ENCODE measurements at places on chromosomes 11 and 22.

DNA sequence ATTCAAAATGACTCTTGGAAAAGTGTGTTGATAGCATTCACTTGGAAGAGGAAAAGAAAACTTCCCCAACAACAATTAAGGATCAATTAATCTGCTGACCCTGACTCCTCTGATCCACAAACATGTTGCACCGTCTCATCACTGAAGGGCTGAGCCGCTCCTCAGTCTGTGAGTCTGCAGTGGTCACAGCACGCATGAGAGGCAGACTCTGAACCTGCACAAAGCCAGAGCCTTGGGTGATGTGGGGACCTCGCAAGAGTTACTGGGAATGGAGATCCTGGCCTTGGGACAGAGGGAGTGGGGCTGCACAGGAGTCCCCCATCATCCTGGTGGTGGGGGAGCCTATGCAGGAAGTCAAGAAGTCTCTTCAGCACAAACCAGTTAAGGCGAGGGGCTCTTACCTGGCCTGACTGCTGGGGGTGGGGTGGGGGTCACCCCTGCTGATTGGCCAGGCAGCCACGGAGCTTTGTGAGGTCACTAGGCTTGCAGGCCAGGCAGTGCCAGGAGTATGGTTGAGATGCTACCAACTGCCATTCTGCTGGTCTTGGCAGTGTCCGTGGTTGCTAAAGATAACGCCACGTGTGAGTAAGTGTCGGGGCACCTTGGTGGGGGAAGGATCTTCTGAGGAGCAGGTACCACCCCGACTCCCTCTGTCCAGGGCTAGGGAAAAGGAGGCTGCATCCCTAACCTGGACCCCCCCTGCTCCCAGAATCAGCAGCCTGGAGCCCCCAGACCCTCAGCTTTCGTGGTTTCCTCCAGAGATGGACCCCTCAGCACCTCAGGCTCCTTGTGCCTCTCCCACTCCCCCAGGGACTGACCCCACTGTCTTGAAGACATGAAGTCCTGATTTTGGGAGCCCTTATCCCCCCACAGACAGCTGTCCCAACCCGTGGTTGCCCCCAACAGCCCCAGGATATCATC is at the start of gene ACR:
Gene ACR, plus strand, starts transcription at position 477 of the 921 bp plus-strand sequence. Its CDS starts 32 bp downstream, at position 509.
- no peak for DNase-seq

DNA sequence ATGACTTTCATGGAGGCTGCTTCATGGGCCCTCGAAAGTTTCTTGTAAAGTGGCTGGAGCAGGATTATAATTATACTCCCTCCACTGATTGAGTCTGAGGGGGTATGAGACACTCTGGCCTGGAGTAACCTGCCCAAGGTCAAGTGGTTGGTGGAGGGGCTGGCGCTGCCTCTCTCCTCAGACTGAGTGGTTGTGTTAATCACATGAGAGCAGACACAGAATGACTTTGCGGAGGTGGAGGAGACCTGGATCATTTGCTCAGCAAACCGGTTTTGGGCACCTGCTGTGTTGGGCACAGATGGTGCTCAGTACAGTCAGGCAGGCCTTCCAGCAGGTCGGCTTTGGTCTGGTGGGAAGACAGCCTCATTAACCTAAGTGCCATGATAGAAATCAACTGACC is 11.8 kb downstream of the BCR start:
- peak; percentile 65 for DNase-seq

GRCh38 chr11:112025707-112026106 is 499 bp downstream of the DLAT start:
- DNase-seq: peak; percentile 41

- peak; percentile 87 for DNase-seq
Measured at GRCh38 chr11:116073854-116074837, 569.9 kb upstream of the CADM1 start.

DNA sequence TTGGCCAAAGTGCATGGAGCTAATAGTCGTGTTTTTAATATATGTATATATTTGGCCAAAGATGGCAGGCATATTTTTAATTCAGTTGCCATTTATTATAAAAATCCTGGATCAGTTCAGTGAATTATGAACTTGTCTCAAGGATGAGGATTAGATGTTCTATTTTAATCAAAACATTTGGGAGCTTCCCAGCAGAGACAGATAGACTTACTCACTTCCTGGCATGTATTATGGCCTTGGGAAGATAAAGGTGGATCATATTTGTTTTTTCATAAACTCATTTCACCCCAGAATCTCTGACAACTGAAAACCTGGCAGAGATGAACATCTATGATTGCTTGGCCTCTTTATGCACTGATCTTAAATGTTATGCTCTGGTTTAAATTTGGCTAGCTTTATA is 148.8 kb downstream of the NCAM1 start:
- no peak for DNase-seq

DNA sequence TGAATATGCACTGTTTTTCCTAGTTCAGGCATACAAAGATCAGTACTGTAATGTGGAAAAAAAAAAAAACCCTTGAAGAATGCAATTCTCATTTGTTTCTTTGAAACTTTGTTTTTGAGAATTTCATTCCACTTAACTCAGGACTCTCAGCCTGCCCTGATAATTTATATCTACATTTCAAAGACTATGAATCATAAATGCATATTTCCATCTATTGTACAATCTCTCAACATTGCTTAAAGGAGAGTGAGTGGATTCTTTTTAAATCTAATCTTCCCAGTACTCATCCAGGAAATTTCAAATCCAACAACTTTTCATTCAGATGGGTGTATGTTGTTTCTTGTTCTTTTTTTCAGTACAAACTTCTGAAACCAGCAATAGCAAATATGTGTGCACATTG is 322.2 kb upstream of the DDI1 start:
- no peak for DNase-seq

DNA sequence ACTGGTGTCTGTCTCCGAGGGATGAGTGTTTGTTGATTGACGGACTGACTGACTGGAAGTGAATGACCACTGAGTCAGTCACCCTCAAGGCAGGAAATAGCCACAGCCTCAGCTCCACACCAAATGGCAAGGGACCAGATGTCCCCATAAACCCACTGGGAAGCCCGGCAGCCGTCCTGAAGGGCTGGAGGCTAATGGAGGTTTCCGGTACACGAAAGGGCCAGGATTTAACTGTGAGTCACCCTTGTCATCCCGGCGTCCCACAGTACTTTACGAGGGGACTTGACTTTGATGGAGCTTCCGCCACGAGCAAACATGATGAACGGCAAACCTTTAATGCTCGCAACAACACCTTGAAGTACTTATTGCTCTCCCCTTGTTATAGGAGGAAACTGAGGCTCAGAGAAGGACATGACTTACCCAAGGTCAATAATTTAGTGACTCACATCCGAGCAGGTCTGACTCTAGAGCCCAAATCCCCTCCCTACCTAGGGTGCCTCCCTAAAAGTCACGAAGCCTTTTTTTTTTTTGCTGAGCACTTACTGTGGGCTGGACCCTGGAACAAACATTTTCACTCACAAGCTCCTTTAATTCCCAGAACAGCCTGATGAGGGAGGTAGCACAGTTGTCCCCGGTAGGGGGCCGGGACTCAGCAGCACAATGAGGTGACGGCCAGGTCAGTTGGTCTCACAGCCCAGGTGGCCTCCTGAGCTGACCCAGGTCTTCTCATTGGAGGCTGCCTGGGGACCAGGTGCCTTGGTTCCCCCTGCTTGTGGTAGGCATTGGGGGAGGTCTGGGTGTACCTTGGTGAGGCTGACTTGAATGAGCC is 25.2 kb upstream of the GCAT start:
- DNase-seq: no peak

- no peak for DNase-seq
Measured at GRCh38 chr22:45429981-45430775, 16.7 kb downstream of the RIBC2 start.

- no peak for DNase-seq
Measured at GRCh38 chr22:20776624-20777405, 2.9 kb downstream of the SERPIND1 start.

GRCh38 chr11:2160736-2161259 is at the start of gene INS:
Gene INS (minus strand): TSS chr11:2161209. CDS start chr11:2160971, 238 bp downstream.
- DNase-seq: no peak

DNA sequence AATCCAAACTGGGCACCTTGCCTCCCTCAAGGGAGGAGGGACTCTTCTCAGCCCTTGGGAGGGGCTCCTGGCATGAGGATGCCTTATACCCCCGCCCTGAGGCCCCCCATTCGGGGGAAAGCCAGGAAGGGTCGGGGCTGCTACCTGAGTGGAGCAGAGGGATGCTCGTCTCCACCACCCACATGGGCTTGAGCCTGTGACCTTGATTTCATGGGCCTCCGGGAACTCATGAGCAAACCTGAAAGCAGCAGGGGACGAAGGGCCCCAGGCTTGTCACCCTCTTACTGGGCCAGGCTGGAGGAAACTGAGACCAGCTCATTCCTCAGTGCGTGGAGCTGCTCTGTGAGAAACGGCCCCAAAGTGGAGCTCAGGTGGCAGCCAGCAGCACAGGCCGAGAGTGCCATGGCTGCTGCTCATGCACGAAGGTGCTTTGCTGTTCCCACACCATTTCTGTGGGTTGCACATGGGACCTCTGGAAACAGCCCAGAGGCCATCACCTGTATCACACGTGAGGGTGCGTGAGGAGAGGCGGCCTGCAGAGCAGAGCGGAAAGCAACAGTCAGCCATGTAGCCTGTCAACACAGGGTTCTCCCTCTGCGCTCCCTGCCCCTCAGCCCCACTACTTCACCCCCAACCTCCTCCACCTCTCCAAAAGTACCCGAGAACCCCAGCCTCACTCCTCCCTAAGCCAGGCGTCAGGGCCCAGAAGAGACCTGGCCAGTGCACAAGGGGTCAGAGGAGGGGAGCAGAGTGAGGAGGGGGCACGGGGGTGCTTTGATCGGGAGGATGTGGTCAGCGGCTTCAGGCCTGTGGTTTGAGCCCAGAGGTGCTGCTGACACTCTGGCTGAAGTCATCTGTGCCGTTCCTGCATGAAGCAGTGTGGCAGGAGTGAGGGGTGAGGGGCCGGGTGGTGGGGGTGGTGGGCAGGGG is 14.1 kb upstream of the IL2RB start:
- DNase-seq: no peak
